ENCODE measurements at places on chromosomes 3 and 15.

- DNase-seq, result peak; percentile 50
Observed at GRCh38 chr3:16378920-16379319, 113.9 kb downstream of the OXNAD1 start.

GRCh38 chr15:100033140-100033857 lies 300.1 kb upstream of the LYSMD4 start:
- DNase-seq, result peak; percentile 54

DNA sequence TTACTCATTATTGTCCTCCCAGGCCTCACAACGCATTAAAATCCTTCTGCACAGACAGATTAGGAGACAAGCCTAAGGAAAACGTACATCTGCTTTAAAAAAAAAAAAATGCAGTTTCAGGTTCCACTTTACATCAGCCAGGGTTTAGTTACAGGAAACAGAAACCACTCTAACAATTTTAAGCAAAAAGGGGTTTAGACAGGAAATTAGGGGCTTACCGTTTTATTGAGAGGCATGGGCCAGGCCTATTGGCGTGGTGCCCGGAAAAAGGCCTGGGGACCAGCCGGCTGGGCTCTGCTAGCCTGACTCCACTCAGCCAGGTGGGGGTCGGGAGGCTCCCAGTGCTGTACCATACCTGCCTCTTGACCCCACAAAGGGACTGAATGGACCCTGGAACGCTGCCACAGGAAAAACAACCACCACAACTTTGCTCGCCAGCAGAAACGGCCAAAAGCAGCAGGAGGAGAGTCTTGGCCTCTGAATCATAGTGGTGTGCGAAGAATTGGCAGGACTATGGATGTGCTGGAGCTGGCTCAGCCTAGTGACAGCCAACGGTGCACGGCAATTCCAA lies 124.3 kb downstream of the CHSY1 start:
- peak; percentile 99 for DNase-seq

- peak; percentile 61 for DNase-seq
Observed at GRCh38 chr15:47715856-47716445, 1.4 kb upstream of the SEMA6D start.

DNA sequence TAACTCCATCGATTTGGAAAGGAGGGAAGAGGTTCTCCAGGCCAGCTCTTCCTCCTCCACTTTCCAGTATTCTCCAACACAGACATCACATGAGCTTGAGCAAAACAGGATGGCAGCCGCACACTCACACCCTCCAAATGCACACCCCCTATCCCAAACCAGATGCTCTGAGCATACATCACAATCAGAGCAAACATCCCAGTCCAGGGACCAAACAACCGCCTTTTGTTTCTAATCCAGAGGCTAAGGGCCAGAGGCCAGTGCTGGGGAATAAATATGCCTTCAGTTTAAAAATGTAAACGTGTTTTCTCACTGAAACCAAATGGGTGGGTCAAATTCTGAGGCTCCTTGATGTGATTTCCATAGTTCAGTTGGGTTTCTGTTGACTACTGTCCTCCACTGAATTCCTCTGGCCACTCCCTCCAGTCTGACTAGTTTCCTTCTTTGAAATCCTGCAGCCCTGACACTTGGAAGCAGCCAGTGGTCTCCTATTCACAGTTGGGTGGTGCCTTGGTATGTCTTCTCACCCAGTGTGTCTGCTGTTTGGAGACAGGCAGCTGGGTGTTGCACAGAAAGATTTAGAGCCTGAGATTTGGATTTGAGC lies 19.2 kb upstream of the MFGE8 start:
- DNase-seq, result peak; percentile 26

DNA sequence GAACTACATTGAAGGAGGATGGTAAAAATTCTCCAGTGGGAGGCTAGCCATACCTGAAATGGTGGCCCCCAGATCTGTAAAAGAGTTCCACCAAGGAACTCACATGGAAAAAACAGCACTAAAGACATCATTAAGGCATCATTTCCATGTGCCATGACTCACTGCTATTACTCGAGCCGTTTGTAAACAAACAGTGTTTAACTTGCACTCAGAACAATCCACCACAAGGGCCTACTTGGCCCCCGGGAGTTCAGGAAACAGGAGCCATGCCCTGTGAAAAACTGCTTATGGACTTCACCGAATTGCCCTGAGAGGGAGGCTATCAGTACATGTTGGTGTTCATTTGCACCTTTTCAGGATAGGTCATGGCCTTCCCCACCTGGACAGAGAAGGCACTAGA lies 18.2 kb downstream of the CCR4 start:
- no peak for DNase-seq

DNA sequence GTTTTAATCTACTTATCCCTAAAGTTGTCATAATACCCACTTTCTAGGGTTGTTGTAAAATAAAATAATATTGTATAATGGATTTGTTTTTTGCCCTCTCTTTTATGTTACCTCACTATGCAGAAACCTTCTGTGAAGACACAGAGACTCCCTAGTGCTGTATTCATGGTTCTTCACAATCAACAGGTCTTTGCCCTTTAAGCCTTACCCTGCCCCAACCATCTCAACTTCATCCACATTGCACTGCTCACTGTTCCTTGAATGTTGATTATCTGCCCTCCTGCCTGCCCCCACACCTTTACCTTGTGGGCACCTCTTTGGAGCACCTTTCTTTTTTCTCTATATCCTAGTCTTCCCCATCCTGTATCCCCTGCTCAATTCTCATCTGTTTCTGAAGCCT lies 21.1 kb downstream of the CMSS1 start:
- no peak for DNase-seq

GRCh38 chr3:40588406-40588805 lies 63.6 kb downstream of the ZNF621 start:
- no peak for DNase-seq

- peak; percentile 76 for DNase-seq
Observed at GRCh38 chr15:93030430-93031102, 58.4 kb downstream of the RGMA start.

- no peak for DNase-seq
Observed at GRCh38 chr3:40680685-40681657, 156.2 kb downstream of the ZNF621 start.

- peak; percentile 63 for DNase-seq
Observed at GRCh38 chr15:71806452-71806931, 3.9 kb upstream of the NR2E3 start.

GRCh38 chr15:67109141-67110034 lies 44.0 kb downstream of the SMAD3 start:
- peak; percentile 95 for DNase-seq

DNA sequence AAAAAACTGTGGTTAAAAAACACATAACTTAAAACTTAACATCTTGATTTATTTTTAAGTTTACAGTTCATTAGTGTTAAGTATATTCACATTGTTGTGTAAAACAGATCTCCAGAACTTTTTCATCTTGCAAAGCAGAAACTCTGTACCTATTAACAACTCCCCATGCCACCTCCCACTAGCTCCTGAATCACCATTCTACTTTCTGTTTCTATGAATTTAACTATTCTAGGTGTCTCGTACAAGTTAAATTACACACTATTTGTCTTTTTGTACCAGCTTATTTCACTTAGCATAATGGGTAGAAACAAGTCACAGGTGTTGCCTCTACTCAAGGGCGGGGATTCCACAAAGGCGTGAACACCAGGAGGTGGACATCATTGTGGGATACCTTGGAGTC lies 43.2 kb downstream of the CRTC3 start:
- DNase-seq, result no peak

DNA sequence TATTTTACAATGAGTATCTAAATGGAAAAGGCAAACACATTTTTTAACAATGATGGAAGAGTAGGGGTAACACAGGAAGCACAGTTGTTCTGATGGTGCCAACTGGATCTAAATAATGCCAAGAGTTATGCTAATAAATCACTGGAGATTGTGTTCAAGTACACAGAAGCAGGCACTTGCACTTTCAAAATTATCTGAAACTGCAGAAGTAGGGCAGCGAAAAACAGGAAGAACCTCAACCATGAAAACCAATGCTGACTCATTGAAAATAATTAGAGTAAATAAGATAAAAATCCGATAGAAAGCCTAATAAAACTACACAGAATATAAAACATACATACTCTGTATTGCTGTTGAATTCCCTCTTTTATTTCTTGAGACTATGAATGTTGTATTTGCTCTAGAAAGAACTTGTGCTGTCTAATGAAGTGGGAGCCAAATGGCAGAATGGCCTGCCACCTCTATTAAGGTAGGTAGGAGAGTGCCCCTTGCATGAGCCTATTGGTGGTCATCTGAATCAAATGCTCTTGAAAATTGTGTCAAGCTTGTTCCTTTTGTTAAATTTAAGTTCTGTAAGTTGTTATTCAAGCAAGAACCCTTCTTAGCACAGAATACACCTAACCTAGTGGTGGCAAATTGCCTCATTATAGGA lies 93.7 kb downstream of the ABI3BP start:
- peak; percentile 54 for DNase-seq

GRCh38 chr3:123807820-123808219 lies 76.3 kb downstream of the MYLK start:
- peak; percentile 70 for DNase-seq

DNA sequence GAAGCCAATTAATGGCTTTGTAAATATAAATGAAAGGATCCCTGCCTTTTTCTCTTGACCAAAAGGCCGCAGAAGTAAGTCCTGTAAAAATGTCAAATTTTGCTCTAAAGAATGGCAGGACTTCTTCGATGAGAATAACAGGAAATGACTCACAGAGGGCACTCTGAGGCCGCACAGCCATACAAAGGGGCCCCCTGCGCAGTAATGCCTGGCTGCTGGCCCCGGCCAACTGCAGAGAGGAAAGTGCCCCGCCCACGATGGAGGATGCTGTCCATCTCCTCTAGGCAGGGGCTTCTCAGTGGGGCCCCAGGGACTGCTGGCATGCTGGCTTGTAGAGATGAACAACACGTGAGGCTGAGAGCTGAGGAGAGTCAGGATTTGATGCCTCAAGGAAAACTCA lies 18.1 kb upstream of the SCN10A start:
- DNase-seq, result peak; percentile 89

- DNase-seq, result peak; percentile 55
Observed at GRCh38 chr3:126528800-126529541, 5.0 kb downstream of the CHST13 start.

GRCh38 chr15:85723960-85724945 lies 70.5 kb downstream of the KLHL25 start:
- no peak for DNase-seq

GRCh38 chr3:33260104-33260503 lies 17.1 kb upstream of the FBXL2 start:
- no peak for DNase-seq

- peak; percentile 75 for DNase-seq
Observed at GRCh38 chr15:42736793-42737528, at the start of gene CDAN1. Gene CDAN1, minus strand, starts transcription at chr15:42737128. Its CDS starts 26 bp downstream, at chr15:42737102.

DNA sequence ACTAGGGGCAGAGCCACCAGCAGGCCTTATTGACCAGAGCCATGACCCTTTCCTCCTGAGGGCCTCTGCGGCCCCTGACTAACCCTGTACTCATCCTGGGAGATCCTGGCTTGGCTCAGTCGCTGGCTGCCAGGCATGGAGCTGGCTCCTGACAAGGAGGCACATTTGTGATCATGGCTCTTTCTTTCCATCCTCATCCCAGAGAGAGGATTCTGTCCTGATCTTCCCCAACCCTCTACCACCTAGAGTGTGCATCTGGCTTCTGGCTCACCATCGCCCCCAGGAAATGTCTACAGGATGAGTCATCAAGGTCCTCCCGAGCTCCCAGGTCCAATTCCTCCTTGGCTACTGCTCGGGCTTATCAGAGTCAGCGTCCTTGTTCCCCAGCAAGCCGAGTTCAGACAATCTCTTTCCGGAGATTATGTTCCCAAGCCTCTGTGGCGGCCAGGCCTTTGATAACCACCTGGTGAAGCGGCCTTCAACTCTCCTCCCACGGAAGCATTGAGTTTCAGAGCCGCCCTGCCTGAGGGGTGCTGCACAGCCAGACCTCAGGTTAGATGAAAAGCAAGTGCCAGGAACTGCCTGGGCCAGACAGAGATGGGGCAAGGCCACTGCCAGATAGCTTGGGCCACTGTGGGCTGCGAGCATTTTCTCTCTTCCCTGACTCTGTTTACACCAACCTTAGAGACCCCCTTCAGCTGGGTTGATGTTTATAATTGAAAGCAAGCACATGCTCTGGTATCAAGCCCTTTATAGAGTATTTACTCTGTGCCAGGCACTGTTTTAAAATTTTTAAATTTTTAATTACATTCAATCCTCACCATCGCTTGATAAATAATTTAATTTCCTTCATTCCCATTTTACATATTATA lies 44.3 kb upstream of the MRPS22 start:
- DNase-seq, result peak; percentile 67

DNA sequence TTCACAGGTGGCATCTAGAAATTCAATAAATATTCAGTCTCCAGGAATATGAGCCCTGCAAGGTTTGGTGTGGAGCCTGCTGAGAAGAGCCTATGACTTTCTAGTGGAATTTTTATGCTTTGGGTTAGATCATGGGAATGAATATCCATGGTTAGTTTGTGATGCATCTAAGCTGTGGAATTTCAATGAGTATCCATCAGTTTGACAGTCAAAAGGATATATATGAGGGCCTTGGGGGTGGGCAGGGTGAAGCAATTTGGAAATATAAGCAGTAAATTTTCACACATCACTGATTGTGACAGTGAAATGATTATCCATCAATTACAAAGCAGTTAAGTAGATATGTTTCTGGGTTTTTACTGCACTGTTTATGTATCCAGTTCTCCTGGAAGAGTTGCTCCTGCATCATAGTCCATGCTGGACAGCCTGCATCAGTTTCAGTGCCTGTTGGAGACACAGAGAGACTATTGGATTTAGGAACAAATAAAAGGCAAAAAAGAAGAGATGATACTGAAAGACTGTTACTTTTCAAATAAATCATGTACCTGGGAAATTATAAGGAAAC lies 530.8 kb downstream of the MFSD1 start:
- no peak for DNase-seq

GRCh38 chr3:110680450-110680849 lies 391.2 kb upstream of the NECTIN3 start:
- DNase-seq, result no peak

DNA sequence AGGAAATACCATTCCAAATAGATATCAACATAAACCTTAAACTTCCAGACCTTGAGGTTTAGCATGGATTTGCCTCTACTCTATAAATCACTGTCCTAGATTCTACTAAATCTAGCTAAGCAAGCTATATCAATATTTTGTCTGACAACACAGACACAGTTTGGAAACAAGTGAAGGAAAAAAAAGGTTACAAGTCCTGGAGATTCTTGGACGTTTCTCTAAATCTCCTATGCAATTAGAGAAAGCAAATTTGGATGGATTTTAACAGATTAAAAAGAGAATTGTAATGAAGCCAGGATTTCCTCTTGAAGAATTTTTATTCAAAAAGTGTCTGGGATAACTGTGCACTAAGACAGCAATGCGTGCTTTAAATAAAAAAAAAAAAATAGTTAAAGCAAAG lies 441.1 kb upstream of the DPH6 start:
- DNase-seq, result no peak

Data from fibroblast of the aortic adventitia (primary cell).